ENCODE measurements at places on chromosomes 7 and 10.

- no peak for DNase-seq
Measured at GRCh38 chr10:128040096-128040495, 86.1 kb downstream of the MKI67 start.

- DNase-seq = no peak
Measured at GRCh38 chr10:102650655-102651454, 6.6 kb downstream of the TRIM8 start.

- no peak for DNase-seq
Measured at GRCh38 chr7:22184549-22185199, 172.3 kb downstream of the RAPGEF5 start.

- no peak for DNase-seq
Measured at GRCh38 chr7:41861642-41862041, 158.8 kb upstream of the INHBA start.

GRCh38 chr10:90816466-90816865 lies 41.4 kb downstream of the HTR7 start:
- no peak for DNase-seq

DNA sequence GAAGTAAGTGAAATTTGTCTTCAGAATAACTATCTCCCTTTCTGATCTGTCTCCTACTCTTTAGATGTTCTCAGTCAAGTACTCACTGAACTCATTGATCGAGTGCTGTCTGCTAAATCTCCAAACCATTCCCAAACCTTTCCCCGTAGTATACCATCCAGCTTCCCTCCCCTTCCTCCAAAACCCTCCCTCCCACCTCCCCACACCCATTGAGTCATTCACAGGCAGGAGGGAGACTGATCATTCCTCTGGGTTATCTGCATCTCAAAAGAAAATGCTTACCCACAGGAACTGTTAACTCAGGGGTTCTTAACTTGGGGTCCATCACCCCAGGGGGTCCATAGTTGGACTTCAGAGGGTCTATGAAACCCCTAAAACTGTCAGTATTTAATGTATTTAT lies 37.4 kb downstream of the GOT1 start:
- DNase-seq = no peak

DNA sequence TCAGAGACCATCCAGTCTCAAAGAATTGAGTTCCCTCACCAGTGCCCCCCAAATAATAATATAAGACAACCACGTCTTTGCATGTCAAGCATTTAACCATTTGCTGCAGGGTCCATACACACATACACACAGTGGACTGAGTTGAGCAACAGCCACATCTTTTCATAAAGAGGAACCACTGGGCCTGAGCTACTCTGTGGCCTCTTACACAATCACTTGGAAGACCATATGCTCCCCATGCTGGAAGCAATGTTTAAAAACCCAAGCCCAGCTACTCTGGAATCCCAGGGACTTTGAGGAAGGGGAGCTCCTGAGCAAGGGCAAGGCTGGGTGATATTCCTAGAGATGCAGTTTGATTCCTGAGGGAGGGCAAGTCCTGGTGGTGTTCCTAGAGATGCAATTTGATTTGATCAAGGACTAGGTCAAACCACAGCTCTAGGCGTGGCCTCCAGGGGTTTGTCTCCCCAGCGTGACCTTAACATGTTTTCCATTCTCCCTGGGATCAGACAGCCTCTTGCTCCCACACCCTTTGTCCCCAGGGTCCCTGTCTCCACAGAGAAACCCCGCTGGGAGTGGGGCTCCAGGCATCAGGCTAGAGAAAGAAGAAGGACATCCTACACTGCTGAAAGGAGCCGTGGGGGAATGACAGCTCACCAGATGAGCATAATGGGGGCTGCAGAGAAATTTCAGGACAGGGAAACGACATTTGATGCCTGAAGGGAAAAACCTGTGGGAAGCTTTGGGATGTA lies 376.2 kb upstream of the MGMT start:
- no peak for DNase-seq

DNA sequence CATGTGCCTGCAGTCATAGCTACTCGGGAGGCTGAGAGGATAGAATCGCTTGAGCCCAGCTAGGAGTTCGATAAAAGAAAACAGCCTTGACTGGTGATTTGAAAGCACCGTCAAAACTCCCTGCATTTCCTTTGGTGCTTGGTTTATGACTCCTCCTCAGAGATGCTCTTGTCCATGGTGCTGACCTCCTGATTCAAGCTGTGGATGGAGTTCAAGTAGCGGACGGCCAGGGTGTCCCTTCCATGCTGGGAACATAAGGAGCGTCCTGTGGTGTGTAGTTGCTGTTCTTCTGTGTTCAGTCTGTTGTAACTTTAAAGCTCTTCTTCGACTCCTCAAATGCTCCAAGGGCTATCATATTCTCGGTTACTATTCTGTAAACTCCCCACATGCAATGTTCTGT lies 382.5 kb upstream of the KIAA1217 start:
- peak; percentile 22 for DNase-seq

GRCh38 chr10:126476246-126476645 lies 88.0 kb upstream of the ADAM12 start:
- no peak for DNase-seq

DNA sequence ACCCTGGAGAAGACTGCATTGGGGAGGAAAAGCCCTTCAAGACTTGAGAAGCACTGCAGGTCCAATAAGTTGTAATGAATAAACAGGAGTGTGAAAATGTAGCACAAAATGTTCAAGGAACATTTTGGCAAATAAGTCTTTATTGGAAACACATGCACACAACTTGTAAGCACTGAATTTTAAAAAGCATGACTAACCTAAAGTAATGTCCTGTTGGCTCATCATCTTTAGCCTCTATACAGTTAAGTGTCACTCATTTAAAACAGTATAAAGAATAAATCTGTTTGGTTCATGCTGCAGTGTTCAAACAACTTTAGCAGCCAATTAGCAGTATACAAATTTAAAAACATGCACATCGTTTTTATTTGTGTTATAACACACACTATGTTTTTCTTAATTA lies 108.6 kb downstream of the CDK6 start:
- no peak for DNase-seq

GRCh38 chr10:59770689-59771088 lies 17.4 kb upstream of the MRLN start:
- DNase-seq = no peak

- no peak for DNase-seq
Measured at GRCh38 chr7:132221356-132221755, 354.9 kb downstream of the PLXNA4 start.

DNA sequence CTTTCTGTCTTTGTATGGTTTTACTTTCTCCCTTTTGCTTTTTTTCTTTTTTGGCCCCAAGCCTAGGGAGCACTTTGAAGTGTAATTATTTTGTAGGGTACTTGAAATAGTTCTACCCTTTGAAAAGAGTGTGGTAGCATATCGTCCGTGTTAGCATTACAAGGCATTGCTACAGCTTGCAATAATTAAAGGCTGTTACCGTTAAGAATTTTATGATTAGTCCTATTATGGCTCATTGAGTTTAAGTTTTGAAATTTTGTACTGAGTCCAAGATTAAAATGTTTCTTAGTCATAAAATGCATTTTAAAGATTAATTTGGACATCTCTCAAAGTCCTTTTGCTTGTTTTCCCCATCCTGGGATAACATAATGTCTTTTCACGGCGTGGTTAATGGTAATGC lies 490.0 kb upstream of the LRRN3 start:
- DNase-seq = no peak

DNA sequence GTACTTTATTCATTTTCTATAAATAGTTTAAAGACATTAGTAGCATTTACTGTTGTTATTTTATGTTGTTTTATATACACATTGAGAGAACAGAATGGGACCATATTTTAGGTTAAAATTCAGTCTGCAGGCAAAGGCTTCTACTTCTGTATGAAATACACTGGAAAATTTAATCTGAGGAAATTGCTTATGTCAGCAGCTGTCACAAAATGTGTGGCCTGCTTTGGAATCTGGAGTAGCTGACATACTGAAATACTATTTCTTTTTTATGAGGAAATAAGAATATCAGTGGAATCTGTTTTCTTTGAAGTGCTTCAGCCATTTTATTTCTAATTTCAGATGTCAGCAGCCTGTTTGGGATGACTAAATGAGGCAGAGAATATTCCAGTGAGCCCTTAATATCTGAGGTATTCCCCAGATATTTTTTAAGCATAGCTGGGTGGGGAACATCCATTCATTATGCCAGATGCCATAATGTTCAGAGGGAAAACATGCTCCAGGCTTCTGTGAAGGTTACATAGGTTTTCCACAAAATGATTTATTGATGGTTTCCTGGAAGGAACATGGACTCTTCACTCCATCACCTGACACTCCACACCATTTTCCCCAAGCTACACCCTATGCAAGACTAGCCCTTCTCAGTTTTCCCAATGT lies 267.1 kb downstream of the ARL4A start:
- DNase-seq = no peak

GRCh38 chr7:1755783-1756625 lies 85.9 kb downstream of the ELFN1 start:
- no peak for DNase-seq

- no peak for DNase-seq
Measured at GRCh38 chr7:151847681-151848081, 29.2 kb downstream of the PRKAG2 start.

GRCh38 chr10:93126483-93127052 lies 52.9 kb downstream of the CYP26A1 start:
- DNase-seq = no peak

DNA sequence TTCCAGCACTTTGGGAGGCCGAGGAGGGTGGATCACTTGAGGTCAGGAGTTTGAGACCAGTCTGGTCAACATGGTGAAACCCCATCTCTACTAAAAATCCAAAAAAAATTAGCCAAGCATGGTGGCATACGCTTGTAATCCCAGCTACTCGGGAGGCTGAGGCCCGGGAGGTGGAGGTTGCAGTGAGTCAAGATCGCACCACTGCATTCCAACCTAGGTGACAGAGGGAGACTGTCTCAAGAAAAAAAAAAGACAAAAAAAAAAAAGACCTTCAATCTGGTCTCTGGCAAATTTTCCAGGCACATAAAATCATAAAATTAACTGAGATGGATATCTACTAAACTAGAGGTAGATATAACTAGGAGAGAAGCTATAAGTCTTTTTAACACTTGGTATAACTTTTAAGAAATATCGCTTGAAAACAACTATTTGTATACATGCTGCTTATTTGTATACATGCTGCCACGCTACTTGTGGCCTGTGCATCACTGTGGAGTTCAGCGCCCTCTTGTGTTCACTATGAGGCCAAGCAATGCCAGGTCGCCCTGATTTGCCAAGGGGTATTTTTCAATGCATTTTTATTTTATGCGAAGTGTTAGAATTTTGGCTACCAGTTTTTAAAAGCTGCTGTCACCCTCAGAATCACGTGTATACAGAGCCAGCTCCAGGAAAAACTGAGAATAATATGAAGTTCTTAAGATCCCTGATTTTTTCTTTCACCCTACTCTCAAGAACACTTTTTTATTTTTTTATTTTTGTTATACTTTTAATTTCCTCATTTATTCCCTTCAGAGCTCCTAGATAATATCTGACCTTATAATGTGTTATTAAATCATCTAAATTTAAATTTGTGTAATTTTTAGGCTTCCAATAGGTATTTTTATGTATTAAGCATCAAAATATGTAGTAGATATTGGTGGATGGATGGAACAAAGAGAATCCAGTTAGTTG lies 26.7 kb downstream of the CYCS start:
- peak; percentile 73 for DNase-seq

GRCh38 chr10:29860166-29860565 lies 199.2 kb downstream of the JCAD start:
- no peak for DNase-seq

- DNase-seq = peak; percentile 91
Measured at GRCh38 chr10:118698421-118698820, 56.3 kb downstream of the CACUL1 start.

- DNase-seq = no peak
Measured at GRCh38 chr7:133937786-133938185, 189.4 kb upstream of the LRGUK start.

- DNase-seq = no peak
Measured at GRCh38 chr7:97858221-97858620, 14.0 kb downstream of the ASNS start.

GRCh38 chr7:89232-90019 lies 102.9 kb upstream of the FAM20C start:
- no peak for DNase-seq

DNA sequence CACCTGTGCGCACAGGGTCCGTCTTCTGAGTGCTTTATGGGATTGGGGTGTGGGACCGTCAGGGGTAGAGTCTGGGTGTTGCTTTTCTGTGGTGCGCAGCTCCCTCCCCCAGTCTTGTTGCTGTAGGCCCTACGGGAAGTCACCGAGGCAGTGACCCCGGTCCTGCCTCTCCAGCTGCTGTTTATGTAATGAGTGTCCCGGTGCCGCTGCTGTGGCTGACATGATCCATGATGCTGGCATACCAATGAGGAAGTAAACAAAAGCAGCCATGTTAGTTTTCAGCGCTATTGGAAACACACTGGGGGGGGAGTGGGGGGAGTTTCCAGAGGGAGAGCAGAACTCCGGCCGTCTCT lies 1.1 kb downstream of the TRIM8 start:
- DNase-seq = peak; percentile 66

DNA sequence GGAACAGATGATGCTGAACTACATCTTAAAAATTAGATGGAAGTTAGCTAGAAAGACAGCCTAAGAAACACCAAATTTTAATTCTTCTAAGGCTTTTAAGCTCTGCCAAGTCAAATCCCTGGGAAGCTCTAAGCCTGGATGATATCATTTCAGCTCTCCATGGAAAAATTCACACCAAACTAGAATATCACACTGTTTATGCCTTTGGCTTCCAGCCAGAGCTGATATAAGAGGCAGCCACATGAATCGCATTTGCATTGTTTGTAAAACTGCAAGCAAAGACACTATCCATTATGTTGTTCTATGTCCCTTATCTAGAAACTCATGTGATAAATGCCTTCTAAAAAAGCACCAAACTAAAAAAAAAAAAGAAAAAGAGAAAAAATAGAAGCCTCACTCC lies 430.4 kb downstream of the GRID1 start:
- no peak for DNase-seq

DNA sequence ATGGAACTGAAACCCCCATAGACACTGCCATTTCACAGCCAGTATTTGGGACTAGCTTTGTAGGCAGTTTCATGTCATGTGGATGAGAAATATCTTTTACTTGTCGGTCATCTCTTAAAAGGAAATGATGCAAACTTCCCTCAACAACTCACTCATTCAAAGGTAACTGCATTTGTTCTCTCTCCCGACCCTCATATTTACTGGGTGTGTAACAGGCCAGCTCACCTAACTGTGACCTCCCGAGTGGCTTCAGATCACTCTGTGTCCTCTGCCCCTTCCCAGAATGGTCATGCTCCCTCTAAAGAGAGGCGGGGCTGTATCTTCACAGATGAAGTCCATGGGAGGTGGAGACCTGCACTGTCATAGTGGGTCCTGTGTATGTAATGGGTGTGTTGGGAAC lies 14.7 kb downstream of the LRRC18 start:
- DNase-seq = no peak

DNA sequence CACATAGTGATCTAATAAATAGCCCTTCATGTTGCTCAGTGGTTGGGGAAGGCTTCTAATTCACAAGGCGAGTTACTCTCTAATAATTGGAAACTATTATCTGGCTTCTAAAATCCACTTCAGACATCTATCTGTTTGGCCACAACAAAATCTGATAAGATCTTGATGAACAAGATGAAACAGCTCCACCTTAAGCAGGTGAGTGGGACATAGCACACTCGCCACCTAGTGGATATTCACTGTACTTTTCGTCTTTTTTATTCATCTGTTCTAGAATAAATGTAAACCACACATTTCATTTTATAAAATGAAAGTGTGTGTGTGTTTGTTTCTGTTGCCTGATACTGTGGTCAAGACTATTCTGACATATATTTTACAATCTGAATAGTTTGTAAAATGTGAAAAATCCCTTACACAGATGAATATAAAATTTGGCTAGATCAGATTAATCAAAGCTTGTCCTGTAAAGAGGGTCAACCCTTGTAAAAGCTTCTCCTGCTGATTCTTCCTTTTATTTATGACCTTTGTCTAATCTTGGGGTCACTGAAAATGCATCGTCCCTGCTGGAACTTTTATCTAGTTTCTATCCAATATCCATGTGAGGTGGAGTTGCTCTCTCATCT lies 26.5 kb upstream of the CNTNAP2 start:
- no peak for DNase-seq

All from activated naive CD4-positive, alpha-beta T cell treated with anti-CD3 and anti-CD28 coated beads, Interleukin-2, amount 10 ng/mL, durations not matched to agents 7 days and 5 days (primary cell).